ENCODE measurements at places on chromosomes 3 and 15. TPM values are rescaled to one million over a fixed set of nuclear protein-coding genes. Genes with fewer than 3 reads are reported as not detected.

DNA sequence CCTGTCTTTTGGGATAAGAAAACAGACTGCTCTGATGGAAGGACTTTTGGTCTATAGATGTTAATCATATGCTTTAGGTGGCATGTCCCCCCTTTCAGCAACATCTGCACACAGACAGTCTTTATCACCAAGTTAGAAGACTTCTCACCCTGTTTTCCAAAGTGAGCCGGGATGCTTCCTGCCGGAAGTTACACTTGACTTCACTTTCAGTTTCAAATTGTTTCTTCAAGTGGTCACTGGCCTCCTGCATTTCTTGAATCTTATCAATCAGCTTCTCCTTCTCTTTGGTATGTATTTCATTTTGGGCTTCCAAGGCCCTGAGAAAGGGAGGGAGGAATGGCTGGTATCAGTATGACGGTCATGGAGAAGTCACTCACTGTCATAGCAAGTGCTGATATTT lies 27.2 kb upstream of the GNB5 start:
- no peaks in the 10 kb centered on the region for H3K4me1 ChIP-seq
- H3K4me3 ChIP-seq, result no peak overlapping the region
- H3K27ac ChIP-seq, result no peak overlapping the region
- H3K36me3 ChIP-seq, result peaks cover 54% of the 10 kb centered on the region
- no peaks in the 10 kb centered on the region for H3K27me3 ChIP-seq

DNA sequence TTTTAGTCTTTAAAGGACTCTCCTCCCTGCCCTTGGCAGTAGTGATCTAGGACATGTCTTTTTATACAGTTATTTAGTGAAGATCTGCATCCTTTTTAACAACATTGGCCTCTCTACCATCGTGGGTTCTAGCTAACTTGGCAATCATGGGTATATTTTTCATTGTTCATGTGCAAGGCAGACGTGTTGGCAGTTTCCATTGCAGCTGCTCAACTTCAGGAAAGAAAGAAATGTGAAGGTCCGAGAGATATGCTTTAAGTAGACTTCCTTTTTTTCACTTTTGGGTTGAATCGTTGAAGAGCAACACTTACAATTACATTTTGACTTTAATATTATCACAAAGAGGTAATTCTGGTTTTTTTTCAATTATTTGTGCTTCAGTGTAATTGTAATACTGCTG lies 172.6 kb downstream of the SATB1 start:
- no peak overlapping the region for H3K4me3 ChIP-seq

DNA sequence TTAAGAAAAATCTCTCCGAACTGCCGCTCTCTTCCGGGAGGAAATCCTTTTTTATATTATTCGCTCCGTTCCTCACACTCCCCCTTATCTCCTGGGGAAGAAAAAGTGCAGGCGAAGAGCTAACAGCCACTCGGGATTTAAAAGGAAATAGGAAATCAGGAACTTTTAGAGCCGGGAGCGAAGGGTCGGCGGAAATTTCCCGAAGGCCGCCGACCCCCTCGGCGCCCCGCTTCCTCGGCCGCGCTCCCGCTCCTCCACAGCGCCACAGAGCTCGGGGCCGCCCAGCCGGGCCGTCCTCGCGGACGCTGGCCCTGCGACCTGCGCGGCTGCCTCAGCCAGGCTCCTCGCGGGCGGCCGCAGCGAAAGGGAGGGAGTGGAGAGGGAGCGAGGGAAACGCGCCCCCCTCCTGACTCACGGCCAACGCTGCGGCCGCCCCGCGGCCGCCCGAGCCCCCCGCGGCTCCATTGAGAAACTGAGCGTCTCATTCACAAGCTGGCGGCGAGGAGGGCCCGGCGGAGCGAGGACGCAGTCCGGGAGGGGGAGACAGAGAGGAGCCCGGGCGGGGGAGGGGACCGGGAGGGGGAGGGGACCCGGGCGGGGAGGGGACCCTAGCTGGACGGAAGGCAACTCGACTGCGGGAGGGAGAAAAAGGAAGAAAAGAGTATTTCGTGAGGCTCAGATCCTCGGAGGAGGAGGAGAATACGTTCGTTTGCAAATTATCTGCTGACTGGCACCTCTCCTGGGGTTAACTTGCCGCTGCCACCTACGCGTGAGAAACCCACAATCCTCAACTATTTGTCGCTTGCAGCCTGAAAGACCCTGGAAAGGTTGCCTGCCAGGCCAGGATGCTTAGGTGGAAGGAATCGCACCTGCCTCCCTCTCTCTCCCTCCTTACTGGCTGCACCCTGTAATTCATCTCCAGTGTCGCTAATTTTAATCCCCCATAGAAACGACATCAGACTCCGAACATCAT lies at the start of gene PTPN9:
Gene PTPN9 (minus strand): TSS at position 368 of the 973 bp plus-strand sequence. CDS start 539 bp downstream, outside the sequence.
- no peaks in the 10 kb centered on the region for H3K36me3 ChIP-seq
- H3K4me1 ChIP-seq, result peaks cover 29% of the 10 kb centered on the region
- H3K27ac ChIP-seq, result peak within 1 kb of the TSS; percentile 91
- DNase-seq, result peak; percentile 93

The TTLL3 gene
- 50.3 TPM for total RNA-seq

The CDC25A gene
- 1.8 TPM for total RNA-seq

The PLSCR5 gene
- total RNA-seq, result not detected

DNA sequence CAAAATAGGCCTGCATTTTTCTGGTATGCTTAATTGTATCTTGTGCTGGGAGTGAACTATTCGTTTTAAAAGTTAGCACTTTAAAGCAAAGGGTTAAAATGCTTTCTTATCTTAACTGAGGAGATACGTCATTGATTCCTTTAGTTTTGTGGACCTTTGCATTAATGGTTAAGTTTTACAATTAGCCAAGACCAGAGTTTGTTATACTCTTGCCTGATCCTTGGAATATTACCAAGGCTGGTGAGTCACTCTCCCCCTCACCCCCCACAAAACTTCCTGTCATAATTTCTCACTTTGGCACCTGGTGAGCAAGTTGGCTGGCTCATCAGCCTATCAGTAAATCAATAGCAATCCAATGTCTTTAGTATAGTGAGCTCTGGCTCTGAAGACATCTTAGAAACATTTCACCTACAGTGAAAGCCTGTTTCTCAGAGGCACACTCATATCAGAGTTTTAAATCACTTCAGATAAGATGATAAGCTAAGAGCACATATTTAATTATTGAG lies 26.7 kb downstream of the SLC2A2 start:
- no peaks in the 10 kb centered on the region for H3K4me1 ChIP-seq
- H3K27ac ChIP-seq, result no peak overlapping the region
- no peak overlapping the region for H3K4me3 ChIP-seq
- H3K36me3 ChIP-seq, result no peaks in the 10 kb centered on the region

The ABI3BP gene
- total RNA-seq, result 30.0 TPM

DNA sequence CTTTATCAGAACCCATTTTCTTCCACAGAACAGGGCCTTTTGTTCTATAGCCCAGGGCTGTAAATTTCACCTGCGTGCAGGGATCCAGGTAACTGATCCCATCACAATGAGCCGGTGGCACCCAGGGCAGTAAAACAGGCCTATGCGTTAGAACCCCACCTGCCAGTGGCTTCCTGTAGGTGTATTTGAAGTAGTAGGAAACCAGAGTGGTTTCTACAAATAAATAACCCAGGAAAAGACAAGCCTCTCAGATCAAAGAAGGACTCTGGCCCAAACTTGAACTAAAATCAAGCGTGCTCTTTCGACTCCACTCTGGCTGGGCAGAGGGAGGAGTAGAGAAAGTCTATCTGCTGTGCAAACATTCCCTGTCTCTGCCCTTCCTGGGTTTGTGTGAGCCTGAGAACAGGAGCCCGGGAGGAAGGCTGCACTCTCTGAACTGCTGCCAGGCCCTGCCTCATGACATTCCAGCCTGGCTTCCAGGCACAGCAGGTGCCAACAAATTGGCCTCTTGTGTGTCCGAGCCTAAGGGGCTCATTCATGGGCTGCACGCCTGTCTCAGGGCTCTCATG lies 77.7 kb downstream of the CEMIP start:
- no peak overlapping the region for H3K4me3 ChIP-seq
- H3K27me3 ChIP-seq, result no peaks in the 10 kb centered on the region
- peaks cover 9% of the 10 kb centered on the region for H3K4me1 ChIP-seq
- peak; percentile 70 for DNase-seq
- H3K36me3 ChIP-seq, result no peaks in the 10 kb centered on the region

GRCh38 chr3:2927259-2927658 lies 182.9 kb downstream of the IL5RA start:
- H3K27ac ChIP-seq, result no peak overlapping the region
- no peaks in the 10 kb centered on the region for H3K36me3 ChIP-seq
- no peak overlapping the region for H3K4me3 ChIP-seq
- DNase-seq, result no peak
- H3K4me1 ChIP-seq, result no peaks in the 10 kb centered on the region

The KCNMB2 gene
- not detected for total RNA-seq

DNA sequence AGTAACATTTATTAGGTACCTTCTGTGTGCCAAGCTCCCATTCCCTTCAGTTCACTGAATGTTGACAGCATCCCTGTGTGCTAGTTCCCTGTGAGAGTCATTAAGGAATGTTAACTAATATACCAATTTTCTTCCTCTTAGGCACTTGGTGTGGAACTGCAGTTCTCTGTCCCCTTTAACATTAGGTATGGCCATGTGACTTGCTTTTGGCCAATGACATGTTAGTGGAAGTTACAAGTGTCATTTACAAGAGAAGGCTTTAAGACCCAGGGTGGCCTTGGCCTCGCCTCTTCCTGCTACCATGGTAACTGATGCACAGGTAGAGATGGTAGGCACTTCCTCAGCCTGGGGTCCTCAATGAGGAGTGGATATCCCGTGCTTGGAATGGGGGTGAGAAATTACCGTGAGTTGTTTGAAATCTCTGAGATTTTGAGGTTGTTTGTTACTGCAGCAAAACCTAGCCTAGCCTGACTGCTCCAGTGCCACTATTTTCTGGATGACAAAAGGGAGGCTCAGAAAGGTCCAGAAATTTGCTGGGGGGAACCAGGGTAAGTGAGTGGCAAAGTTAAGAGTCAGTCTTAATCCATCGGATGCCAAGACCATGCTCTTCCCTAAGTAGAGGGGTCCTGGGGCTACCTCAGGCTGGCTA lies 21.2 kb upstream of the LINGO1 start:
- H3K36me3 ChIP-seq, result no peaks in the 10 kb centered on the region
- no peak overlapping the region for H3K27ac ChIP-seq
- no peak for DNase-seq
- no peak overlapping the region for H3K4me3 ChIP-seq
- no peaks in the 10 kb centered on the region for H3K27me3 ChIP-seq

DNA sequence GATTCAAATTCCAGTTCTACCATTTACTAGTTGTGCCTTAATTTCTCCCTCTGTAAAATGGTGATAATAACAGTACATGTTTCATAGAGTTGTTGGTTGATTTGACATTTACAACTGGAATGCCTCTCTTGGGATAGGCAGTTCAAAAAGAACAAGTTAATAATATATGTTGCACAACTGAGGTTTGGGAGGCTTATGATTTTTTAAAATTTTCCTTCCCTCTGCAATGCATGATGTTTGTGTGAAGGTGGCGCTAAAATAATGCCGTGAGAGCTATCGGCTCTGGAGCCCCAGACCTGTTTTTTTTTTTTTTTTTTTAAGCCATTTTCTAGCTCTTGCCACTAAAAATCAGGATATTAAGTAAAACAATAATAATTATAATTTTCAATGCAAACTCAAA lies 18.6 kb downstream of the DNAJB11 start:
- H3K4me1 ChIP-seq, result no peaks in the 10 kb centered on the region
- no peak for DNase-seq
- peaks cover 22% of the 10 kb centered on the region for H3K36me3 ChIP-seq
- no peak overlapping the region for H3K27ac ChIP-seq
- H3K4me3 ChIP-seq, result no peak overlapping the region
- no peaks in the 10 kb centered on the region for H3K27me3 ChIP-seq

The CCR3 gene
- total RNA-seq, result 8.9 TPM

- no peak overlapping the region for H3K27ac ChIP-seq
- DNase-seq, result no peak
- no peaks in the 10 kb centered on the region for H3K4me1 ChIP-seq
Measured at GRCh38 chr15:77706482-77707244, 74.0 kb upstream of the LINGO1 start.

DNA sequence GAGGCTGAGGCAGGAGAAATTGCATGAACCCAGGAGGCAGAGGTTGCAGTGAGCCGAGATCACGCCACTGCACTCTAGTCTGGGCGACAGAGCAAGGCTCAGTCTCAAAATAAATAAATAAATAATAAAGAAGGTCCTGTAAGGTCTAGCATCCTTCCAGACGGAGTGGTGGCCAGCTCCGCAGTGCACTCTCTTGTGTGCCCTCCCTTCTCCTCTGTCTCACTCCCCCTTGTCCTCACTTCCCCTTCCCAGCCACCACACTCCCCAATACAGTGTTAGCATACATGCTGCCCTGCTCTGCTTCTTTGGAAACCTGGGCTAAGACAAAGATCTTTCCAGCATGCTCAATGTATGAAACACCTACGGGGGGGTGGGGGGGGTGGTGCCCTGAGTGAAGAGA lies 3.4 kb upstream of the CLN6 start:
- H3K4me1 ChIP-seq, result peaks cover 25% of the 10 kb centered on the region

The SLC2A2 gene
- not detected for total RNA-seq

- H3K27me3 ChIP-seq, result no peaks in the 10 kb centered on the region
- peak overlapping the region; percentile 91 for H3K27ac ChIP-seq
- H3K4me3 ChIP-seq, result peak overlapping the region; percentile 61
- peak; percentile 95 for DNase-seq
- H3K4me1 ChIP-seq, result peaks cover 67% of the 10 kb centered on the region
Measured at GRCh38 chr3:184320104-184320445, 5.7 kb downstream of the EIF4G1 start.

DNA sequence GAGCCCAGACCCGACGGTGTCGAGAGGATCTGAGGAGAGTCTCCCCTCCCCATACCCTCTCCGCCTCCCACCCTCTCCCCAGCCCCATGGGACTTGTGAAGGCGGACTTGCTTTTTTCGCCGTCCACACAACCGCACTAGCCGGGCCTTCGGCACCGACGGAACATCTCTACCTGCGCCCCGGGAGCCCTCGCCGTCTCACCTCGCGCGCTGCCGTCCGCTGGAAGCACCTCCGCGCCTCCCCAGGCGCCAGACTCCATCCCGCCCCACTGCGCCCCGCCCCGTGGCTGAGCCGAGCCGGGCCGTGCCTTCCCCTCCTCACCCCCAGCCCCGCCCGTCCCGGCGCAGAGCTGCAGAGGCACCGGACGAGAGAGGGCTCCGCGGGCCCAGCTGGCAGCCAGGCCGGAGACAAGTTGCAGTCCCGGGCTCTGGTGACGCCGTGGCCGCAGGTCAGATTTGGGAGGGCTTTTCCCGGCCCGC lies at the start of the genes DUOX1 and DUOXA1:
Gene DUOX1 (plus strand): TSS at position 344 of the 479 bp plus-strand sequence. CDS start 1,973 bp downstream, outside the sequence.
Gene DUOXA1 (minus strand): TSS at position 229 of the 479 bp plus-strand sequence. CDS start 6,865 bp downstream, outside the sequence.
- H3K4me1 ChIP-seq, result peaks cover 19% of the 10 kb centered on the region
- peak; percentile 85 for DNase-seq
- peak within 1 kb of the TSS; percentile 75 for H3K27ac ChIP-seq
- peaks cover 69% of the 10 kb centered on the region for H3K27me3 ChIP-seq
- H3K36me3 ChIP-seq, result no peaks in the 10 kb centered on the region

The ACTC1 gene
- total RNA-seq, result 1.8 TPM

- DNase-seq, result no peak
- H3K36me3 ChIP-seq, result no peaks in the 10 kb centered on the region
- H3K27ac ChIP-seq, result no peak overlapping the region
- H3K27me3 ChIP-seq, result no peaks in the 10 kb centered on the region
- no peak overlapping the region for H3K4me3 ChIP-seq
- no peaks in the 10 kb centered on the region for H3K4me1 ChIP-seq
Measured at GRCh38 chr15:53351373-53351772, 408.1 kb downstream of the WDR72 start.
